ENCODE measurements at places on chromosomes 7 and 10. TPM values are rescaled to one million over a fixed set of nuclear protein-coding genes. Genes with fewer than 3 reads are reported as not detected.

DNA sequence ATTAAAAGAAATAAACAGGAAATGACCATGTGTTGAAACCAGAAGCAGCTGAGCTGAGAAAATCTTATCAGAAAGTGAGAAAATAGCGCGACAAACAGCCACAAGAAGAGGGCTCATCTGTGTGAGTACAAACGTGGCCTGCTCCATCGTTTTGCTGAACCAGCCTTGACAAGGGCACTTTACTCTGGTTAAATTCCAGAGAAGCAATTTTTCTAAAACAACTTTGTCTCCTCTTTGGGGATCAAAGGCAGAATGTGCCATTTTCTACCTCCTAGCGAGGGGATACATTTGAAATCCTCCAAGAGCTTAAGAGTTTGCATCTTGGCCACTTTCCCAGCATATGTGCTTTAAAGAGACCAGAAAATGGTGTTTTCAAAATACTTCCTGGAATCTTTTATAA lies 51.3 kb upstream of the VIPR2 start:
- no peak for DNase-seq
- H3K4me3 ChIP-seq: no peak overlapping the region
- no peaks in the 10 kb centered on the region for H3K36me3 ChIP-seq
- H3K4me1 ChIP-seq: peaks cover 18% of the 10 kb centered on the region
- H3K27me3 ChIP-seq: no peaks in the 10 kb centered on the region

ADCYAP1R1 gene
- not detected for total RNA-seq

SDK1 gene
- total RNA-seq: 0.49 TPM

MSMB gene
- total RNA-seq: not detected

DNA sequence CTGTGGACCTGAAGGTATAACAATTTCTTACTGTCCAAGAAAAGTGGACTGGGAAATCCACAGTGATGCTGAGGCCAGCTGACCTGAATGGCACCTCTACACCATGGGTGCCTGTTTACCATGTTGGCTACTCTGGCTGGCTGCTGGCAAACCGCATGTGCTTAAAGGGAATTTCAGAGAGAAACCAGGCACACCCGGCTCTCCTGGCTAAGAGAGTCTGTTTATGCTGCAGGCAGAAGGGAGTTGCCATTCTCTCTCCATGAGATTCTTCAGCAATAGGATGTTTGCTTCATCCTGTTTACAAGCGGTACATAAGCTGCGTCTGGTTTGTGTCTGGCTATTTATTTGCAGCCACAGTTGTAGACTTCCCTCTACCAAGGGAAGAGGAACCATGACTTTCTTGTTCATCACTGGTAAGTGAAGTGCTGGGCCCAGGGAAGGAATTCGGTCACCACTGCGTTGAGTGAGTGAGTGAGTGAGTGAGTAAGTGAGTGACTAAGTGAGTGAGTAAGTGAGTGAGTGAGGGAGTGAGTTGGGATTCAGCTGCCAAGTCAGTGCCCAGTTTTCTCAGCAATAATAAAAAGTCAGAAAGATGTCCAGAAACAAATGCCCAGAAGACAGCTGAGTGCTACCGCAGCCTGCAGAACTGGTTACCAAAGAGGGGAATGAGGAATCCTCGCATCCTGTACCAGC lies 90.4 kb downstream of the COBL start:
- no peak overlapping the region for H3K4me3 ChIP-seq
- H3K36me3 ChIP-seq: no peaks in the 10 kb centered on the region
- H3K27ac ChIP-seq: no peak overlapping the region
- DNase-seq: no peak
- no peaks in the 10 kb centered on the region for H3K27me3 ChIP-seq
- no peaks in the 10 kb centered on the region for H3K4me1 ChIP-seq

- DNase-seq: no peak
- H3K36me3 ChIP-seq: no peaks in the 10 kb centered on the region
- peaks cover 62% of the 10 kb centered on the region for H3K27me3 ChIP-seq
- no peak overlapping the region for H3K4me3 ChIP-seq
- H3K4me1 ChIP-seq: no peaks in the 10 kb centered on the region
Measured at GRCh38 chr10:100810091-100810834, 64.9 kb downstream of the PAX2 start.

GRCh38 chr10:90458054-90458453 lies 399.8 kb downstream of the HTR7 start:
- H3K4me3 ChIP-seq: no peak overlapping the region
- no peaks in the 10 kb centered on the region for H3K4me1 ChIP-seq
- H3K36me3 ChIP-seq: no peaks in the 10 kb centered on the region

- H3K27me3 ChIP-seq: peaks cover 67% of the 10 kb centered on the region
- H3K36me3 ChIP-seq: no peaks in the 10 kb centered on the region
- no peak overlapping the region for H3K27ac ChIP-seq
- no peak overlapping the region for H3K4me3 ChIP-seq
- no peak for DNase-seq
Measured at GRCh38 chr10:99369551-99369950, 40.4 kb downstream of the CNNM1 start.

DNA sequence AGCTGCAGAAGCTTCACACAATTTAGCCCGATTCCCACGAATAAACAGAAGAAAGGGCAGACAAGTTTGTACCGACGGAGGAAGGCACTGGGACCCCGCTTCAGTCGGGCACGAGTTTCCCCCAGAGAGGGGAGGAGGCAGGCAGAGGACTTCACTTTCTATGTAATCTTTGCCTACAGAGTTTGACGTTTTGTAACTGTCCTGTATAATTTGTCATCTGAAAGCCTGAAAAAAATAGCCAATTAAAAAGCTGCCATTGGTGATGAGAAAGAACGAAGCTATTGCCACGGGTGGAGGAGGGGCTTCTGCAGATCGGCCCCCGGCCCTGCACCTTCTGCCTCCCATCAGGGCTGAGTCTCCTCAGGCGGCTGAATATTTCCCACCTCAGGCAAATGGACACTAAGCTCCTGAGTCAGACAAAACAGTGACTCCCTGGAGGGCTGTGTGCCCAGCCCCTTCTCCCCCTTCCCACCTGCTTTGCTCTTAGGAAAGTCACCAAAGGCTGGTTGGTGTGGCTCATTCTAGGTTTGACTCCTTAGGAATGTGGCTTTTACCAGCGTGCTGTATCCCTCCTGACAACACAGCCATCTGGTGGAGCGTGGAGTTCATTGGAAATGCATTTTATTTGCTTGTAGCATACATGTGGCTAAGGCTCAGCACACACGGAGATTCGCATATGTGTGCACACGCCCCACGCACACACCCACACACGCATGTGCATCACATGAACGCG lies 117.4 kb downstream of the VIPR2 start:
- H3K4me1 ChIP-seq: peaks cover 15% of the 10 kb centered on the region
- H3K36me3 ChIP-seq: no peaks in the 10 kb centered on the region
- H3K27me3 ChIP-seq: peaks cover 65% of the 10 kb centered on the region
- DNase-seq: no peak

DNA sequence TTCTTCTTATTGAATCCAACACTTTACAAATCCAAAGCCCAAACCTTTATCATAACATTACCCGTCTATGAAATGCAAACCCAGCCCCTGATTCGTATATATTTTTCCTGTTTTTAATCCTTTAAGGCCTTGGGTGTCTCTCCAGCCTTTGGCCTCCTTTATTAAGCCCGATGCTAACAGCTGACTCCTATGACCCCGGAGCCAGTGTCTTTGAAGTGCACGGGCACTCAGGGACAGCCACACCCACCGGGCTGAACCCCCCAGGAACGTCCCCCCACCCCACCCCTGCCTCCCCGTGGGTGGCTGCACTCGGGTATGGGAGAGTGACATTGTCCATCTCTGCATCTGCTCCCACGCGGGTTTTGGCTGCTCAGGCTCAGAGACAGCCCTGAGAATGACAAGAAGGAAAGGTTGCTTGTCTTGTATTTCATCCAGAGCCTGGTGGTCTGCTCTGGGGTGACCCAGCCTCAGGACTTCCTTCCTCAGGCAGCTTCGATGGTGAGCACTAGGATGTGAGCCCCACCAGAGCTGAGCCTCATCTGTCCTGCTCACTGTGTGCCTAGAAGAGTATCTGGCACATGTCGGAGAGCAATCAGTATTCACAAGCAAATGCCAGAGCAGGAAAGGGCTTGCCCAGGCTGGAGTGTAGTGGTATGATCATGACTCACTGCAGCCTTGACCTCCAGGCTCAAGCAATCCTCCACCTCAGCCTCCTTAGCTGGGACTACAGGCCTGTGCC lies 210.4 kb downstream of the SKIDA1 start:
- no peak overlapping the region for H3K27ac ChIP-seq
- no peaks in the 10 kb centered on the region for H3K36me3 ChIP-seq
- no peak for DNase-seq
- no peak overlapping the region for H3K4me3 ChIP-seq
- no peaks in the 10 kb centered on the region for H3K4me1 ChIP-seq

DNA sequence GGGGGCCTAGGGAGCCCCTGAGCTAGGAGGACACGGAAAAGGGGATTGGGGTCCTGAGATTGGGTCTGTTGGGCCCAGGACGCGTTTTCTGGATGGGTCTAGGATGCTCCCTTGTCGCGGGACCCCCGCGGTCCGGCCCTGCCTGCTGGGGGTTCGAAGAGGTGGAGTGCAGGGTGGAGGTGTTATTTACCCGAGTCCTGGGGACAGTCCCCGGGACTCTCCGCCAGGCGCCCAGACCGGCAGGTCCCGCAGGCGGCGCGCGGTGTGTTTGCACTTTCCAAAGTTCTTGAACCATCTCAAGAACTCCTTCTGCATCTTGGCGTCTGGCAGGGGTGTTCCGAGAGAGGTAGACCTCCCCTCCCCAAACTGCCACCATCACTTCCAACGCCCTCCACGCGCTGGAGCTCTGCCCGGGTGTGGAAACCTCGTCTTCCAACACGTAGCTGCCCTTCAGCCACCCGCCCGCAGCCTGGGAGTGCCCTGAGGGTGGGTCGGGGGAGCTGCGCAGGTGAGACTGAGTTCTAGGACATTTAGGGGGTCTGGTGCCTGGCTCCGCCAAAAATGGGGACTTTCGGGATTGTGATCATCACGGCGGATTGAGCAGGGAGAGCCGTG lies 569 bp downstream of the CAV1 start:
- H3K27me3 ChIP-seq: peaks cover 84% of the 10 kb centered on the region
- H3K27ac ChIP-seq: no peak overlapping the region
- peak overlapping the region; percentile 85 for H3K4me3 ChIP-seq
- H3K36me3 ChIP-seq: no peaks in the 10 kb centered on the region

GRCh38 chr10:101322266-101323108 lies 31.5 kb upstream of the BTRC start:
- no peaks in the 10 kb centered on the region for H3K36me3 ChIP-seq
- H3K27ac ChIP-seq: no peak overlapping the region
- DNase-seq: no peak
- no peak overlapping the region for H3K4me3 ChIP-seq
- peaks cover 11% of the 10 kb centered on the region for H3K27me3 ChIP-seq

Measured in activated naive CD8-positive, alpha-beta T cell treated with anti-CD3 and anti-CD28 coated beads for 36 hours (primary cell).